ENCODE measurements at places on chromosomes 13 and 19.

DNA sequence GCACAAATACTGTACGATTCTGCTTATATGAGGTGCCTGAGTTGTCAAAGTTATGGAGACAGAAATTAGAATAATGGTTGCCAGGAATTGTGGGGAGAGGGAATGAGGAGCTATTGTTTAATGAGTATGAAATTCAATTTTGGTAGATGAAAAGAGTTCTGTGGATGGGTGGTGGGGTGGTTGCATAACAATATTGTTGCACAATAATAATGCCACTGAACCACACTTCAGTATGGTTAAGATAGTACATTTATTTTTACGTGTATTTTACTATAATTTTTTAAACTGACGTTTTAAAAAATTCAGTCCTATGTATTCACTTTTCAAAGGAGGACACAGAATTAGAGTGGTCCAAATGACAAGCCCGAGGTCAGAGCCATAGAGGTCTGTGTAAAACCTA lies 1.8 kb upstream of the OXGR1 start:
- no peak for DNase-seq

- DNase-seq, result no peak
Observed at GRCh38 chr19:54311486-54311885, 1.5 kb downstream of the LILRA5 start.

DNA sequence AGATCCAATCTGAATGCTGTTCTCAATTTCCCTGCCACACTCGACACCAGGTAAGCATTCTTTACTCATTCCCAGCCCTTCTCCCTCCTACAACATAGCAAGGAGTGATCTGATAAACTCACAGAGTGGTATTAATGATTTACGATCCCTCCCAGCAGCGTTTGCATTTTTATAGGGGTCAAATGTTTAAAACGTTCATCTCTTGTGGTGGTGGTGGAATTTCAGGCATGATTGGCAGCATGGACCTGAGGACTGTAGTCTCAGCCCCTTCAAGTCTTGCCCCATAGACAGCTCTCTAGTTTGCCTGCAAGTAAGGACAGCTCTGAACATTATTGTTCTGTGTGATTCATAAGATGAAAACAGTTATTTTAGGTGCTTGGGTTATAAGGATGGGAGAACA lies 565.7 kb downstream of the EFNB2 start:
- DNase-seq, result no peak

- DNase-seq, result no peak
Observed at GRCh38 chr13:38693641-38694040, 6.8 kb downstream of the FREM2 start.

- DNase-seq, result no peak
Observed at GRCh38 chr13:72109863-72110262, 242.9 kb upstream of the DACH1 start.

- DNase-seq, result no peak
Observed at GRCh38 chr13:33815011-33815550, 2.9 kb upstream of the RFC3 start.

- DNase-seq, result no peak
Observed at GRCh38 chr13:113668491-113668971, 1.5 kb downstream of the GRK1 start.

GRCh38 chr13:84896128-84896527 lies 903.1 kb downstream of the SLITRK6 start:
- DNase-seq, result no peak

- DNase-seq, result no peak
Observed at GRCh38 chr13:109118521-109118920, 489.1 kb downstream of the MYO16 start.

GRCh38 chr13:26957182-26957581 lies 196.6 kb upstream of the GPR12 start:
- no peak for DNase-seq

GRCh38 chr19:42313096-42313839 lies at the start of gene TMEM145:
Gene TMEM145 (plus strand): TSS chr19:42313309. CDS start chr19:42313377, 68 bp downstream.
- no peak for DNase-seq

Data from GM04503 (cell line).